ENCODE measurements at places on chromosomes 12 and 14. TPM values are rescaled to one million over a fixed set of nuclear protein-coding genes. Genes with fewer than 3 reads are reported as not detected.

MARCHF9 gene
- total RNA-seq: 15.9 TPM

SERPINA4 gene
- total RNA-seq: not detected

GSG1 gene
- not detected for total RNA-seq

CPM gene
- 1.7 TPM for total RNA-seq

FGF23 gene
- total RNA-seq: not detected

ATL1 gene
- 99.8 TPM for total RNA-seq

SYCP3 gene
- 0.47 TPM for total RNA-seq

MANSC4 gene
- 0.47 TPM for total RNA-seq

KIF21A gene
- 202 TPM for total RNA-seq

KCNJ8 gene
- 5.9 TPM for total RNA-seq

RNASE7 gene
- not detected for total RNA-seq

YEATS4 gene
- total RNA-seq: 31.5 TPM

A2M gene
- total RNA-seq: 44.5 TPM

CEBPE gene
- total RNA-seq: 0.31 TPM

KCNH5 gene
- total RNA-seq: 23.9 TPM

WIF1 gene
- total RNA-seq: 4.1 TPM

VDR gene
- not detected for total RNA-seq

ACIN1 gene
- total RNA-seq: 67.8 TPM

ALDH1L2 gene
- total RNA-seq: 9.7 TPM

All from occipital lobe (tissue), 3 donors.